ENCODE measurements at places on chromosomes 12 and 14. TPM values are rescaled to one million over a fixed set of nuclear protein-coding genes. Genes with fewer than 3 reads are reported as not detected.

The SMCO3 gene
- not detected for total RNA-seq

DNA sequence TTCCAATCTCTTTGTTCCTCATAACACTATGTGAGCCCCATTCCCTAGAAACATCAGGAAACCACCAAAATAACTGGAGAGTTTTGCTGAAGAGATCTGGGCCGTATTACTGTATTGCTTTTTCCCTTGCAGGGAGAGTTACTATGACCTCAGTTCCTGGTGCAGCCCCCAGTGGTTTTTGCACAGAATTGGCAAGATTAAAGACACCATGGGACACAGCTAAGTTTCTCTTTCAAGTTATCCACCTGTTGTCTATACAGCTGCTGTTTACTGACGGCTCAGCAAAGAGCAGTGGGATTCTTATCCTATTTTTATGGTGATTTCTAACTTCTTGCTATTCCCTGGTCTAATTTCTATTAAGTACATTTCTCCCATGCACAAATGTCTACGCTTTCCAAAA is 77.1 kb upstream of the SLC35F4 start:
- no peak for DNase-seq

- no peak for DNase-seq
Observed at GRCh38 chr12:71456990-71457389, 17.4 kb downstream of the LGR5 start.

GRCh38 chr14:36818794-36819384 is 157.2 kb downstream of the PAX9 start:
- no peak for DNase-seq

DNA sequence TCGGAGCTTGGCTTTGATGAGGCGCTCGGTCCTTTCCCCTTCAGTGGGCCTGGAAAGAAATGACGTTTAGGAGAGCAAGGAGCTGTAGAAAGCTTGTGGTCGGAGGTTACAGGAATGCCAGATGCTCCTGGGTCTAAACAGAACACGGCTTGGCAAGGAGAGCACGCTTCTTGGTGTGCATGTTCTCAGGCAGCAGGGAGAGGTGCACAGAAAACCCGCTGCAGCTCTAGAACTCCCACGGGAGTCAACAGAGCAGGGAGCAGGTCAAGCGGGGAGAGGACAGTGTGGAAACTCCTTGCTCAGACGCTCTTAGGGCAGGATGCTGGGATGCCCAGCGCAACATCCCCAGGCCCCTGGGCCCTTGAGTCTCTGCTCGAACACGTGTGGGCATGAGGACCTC is 51.0 kb downstream of the SSH1 start:
- no peak for DNase-seq

DNA sequence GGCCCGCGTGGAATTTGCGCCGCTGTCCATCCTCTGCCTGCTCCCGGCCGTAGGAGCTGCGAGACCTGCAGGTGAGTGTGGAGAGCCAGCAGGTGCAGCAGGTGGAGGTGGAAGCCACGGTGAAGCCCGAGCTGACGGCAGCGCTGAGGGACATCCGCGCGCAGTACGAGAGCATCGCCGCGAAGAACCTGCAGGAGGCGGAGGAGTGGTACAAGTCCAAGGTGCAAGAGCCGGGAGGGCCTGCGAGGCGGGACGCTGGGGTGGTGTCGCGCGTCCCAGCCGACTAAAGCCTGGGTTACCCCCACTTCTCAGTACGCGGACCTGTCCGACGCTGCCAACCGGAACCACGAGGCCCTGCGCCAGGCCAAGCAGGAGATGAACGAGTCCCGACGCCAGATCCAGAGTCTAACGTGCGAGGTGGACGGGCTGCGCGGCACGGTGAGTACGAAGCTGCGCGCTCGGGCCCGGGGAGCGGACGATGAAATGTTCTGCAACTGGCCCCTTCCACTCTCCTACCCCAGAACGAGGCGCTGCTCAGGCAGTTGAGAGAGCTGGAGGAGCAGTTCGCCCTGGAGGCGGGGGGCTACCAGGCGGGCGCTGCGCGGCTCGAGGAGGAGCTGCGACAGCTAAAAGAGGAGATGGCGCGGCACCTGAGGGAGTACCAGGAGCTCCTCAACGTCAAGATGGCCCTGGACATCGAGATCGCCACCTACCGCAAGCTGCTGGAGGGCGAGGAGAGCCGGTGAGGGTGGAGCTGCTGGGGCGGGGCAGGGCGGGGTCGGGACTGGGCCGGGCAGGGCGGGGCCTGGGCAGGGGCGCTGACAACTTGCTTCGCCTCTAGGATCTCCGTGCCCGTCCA is 2.1 kb downstream of the PRPH start:
- DNase-seq, result no peak

The KRT71 gene
- total RNA-seq, result not detected

DNA sequence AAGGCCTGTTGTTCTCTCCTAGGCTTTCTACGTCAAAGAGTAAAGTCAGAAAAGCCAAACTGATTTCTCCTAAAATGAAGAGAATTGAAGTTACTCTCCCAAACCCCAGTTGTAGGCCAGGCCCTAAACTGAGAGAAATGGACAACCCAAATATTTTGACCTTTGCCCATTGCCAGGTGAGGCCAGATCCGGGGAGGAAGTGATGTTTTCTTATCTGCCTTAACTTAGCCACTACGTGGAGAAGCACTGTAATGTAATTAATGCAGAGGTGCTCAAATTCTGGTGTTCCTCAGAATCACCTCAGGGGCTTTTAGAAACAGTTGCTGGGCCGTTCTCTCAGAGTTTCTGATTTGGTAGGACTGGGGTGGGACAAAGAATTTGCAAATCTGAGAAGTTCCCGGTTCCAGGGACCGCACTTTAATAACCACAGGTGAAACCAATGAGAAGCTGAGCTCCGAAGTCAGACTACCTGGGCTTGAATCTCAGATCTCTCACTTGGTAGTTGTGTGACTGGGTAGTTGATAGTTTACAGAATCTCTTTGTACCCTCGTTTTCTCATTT is 73.2 kb downstream of the ETV6 start:
- no peak for DNase-seq

DNA sequence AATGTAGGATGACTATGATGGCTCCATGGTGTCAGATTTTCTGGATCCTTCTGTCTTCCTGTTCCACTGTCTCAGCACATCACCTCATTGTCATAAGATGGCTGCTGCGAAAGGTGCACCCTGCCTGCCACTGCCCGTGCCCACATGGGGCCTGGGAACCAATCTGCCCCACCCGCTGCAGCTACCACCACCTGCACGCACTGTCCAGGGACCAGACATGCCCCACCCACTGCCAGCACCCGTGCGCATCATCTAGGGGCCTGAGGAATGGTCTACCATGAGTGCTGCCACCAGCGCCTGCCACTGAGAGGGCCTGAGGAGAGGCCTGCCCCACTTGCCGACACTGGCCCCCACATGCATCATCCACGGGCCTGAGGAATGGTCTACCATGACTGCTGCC is 23.8 kb downstream of the CYP46A1 start:
- no peak for DNase-seq

The PLD4 gene
- 0.25 TPM for total RNA-seq

The RPGRIP1 gene
- total RNA-seq, result not detected
